ENCODE measurements at places on chromosomes 1 and 21.

GRCh38 chr1:15332525-15332924, 77.2 kb upstream of the EFHD2 start:
- no peak for ATAC-seq

GRCh38 chr1:20194224-20194623, 7.9 kb upstream of the PLA2G2C start:
- no peak for ATAC-seq

- ATAC-seq = no peak
These were observed 18.6 kb downstream of the L1TD1 start for GRCh38 chr1:62213075-62213914.

DNA sequence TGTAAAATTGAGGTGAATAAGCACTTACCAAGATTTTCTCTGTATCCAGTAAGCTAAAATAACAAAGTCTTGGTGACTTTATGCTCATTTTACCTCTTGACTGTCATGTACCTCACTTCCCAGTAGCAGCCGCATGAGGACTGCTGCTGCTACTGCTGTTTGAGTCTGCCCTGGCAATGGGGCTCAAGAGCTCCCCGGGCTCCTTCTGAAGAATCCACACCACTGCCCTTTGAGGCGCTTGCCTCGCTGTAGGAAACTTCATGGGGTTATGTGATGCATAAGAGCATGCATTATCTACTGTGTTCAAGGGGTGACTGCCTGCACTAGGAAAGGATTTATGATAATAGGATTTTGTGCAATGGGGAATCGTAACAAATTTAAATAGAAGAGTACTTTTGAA, 113.5 kb downstream of the NTNG1 start:
- no peak for ATAC-seq

GRCh38 chr21:15797577-15798363, 68.0 kb downstream of the USP25 start:
- ATAC-seq = peak; percentile 55

GRCh38 chr1:176896216-176896615, 268.3 kb downstream of the ASTN1 start:
- ATAC-seq = no peak

DNA sequence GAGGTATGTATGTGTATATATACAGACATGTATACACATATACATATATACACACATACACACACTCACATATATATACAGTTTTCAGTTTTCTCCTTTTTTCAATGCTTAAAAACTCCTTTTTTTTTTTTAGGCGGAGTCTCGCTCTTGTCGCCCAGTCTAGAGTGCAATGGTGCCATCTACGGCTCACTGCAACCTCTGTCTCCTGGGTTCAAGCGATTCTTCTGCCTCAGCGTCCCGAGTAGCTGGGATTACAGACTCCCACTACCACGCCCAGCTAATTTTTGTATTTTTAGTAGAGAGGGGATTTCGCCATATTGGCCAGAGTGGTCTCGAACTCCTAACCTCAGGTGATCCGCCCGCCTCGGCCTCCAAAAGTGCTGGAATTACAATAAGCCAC, 27.0 kb downstream of the STYXL2 start:
- no peak for ATAC-seq

DNA sequence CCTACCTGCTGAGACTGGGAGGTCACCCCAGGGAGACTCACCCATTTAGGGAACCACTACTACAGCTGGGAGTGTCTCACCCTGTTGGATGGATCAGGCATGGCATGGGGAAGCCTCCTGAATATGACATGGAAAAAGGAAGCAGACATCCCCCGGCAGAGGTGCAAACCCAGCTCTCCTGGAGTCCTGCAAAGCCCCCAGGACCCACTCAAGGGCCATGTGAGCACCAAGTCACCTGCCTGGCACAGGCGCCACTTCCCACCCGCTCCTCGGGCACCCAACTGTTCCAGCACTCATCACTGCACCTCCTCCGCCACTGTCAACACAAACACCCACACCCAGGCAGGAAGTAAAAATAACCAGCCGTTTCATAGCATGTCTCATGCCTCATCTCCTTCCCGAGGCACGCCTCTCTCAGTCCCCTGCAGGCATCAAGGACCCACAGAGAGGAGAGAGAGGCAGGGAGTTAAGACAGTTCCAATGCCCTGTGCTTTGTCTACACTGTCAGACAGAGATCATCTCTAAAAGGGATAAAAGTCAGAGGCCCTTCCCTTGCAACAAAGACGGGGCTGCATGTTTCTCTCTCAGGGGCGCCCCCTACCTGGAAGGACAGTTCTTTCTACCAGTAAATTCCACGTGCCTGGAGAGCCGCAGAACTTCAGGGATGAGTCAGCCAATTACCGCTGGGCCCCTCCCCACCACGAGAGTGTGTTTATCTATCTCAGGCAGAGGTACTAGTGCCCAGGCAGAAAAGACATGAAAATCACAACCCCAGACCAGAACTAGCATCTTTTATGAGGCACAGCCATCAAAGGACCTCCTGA, 150.1 kb upstream of the SOD1 start:
- peak; percentile 87 for ATAC-seq

GRCh38 chr21:24276204-24276603, 1331.1 kb downstream of the MRPL39 start:
- ATAC-seq = no peak

GRCh38 chr21:34820051-34820450, 151.3 kb downstream of the CLIC6 start:
- ATAC-seq = no peak

Measured in activated CD4-positive, CD25-positive, alpha-beta regulatory T cell treated with anti-CD3 and anti-CD28 coated beads, Interleukin-2, amount 50 U/mL, for 24 hours (primary cell).